Kidney glomerular epithelial cell (primary cell): ENCODE measurements at places on chromosomes 12 and 14.

DNA sequence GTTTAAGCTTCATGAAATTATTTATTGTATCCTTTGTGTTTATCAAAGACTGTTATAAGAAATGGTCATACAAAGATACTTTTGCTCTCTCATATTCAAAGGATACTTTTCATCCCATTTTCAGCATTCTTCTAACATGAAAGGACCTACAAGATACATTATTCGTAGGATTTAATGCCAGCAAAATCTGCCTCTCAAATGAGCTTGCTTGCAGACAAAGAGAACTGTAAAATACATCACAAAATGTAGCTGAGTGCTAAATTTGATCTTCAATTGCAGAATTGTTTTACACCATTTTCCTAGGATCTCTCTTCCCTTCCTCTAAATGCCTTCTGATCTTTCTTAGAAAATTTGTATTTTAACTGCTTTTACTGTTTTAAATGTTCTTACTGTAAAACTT is 333.0 kb upstream of the NAV3 start:
- no peak for DNase-seq

DNA sequence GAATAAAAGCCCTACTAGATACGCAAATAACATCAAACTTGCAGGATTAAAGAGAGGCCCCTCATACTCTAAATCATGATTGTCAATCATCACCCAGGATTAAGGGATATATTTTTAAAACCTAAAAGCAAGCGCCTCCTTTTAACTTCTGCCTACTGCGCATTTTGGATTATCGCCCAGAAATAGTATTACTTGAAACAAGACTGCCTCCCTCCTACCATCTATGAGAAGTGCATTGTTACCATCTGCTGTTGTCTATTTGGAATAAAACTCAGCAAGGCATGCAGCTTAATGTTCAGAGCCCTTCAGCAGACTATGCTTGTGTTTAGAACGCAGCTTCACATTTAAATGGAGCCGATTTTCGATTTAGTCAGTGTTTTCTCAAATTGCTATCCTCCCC is 79.6 kb downstream of the EXOC5 start:
- DNase-seq: no peak

DNA sequence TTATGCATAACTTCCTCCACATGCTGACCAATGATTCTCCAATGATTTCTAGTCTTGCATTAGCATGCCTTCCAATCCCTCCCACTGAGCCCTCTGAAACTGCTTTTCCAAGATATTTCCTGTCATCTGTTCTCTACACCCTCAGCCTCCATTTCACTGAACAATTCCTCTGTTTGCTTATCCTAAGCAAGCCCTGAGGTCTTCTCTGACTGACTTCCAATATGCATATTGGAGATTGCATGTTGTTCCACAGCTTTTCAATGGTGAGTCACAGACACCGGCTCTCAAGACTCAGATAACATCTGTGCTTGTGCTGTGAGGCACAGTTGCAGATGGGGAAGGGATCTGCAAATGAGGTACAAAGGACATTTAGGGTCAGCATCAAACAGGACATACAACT is 141.0 kb downstream of the SLC16A7 start:
- DNase-seq: no peak

- DNase-seq: no peak
Measured at GRCh38 chr14:87656315-87656714, 336.7 kb downstream of the GALC start.

GRCh38 chr12:102167821-102168604 is 29.6 kb downstream of the PMCH start:
- no peak for DNase-seq

DNA sequence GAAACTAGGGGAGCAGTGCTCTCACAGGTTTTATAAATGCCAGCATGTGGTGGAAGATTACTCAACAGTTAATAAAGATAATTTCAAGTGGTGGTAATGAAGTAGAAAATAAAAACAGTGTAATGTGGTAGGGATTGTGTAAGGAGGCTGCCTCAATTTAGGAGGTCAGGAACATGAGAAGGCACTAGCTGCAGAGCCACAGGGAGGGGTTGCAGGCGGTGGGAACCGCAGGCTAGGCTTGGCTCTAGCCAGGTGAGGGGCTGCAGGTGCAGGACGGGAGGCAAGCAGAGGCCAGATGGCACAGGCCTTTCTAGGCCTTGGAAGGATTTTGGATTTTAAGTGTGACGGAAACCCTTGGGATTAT is 768 bp downstream of the METTL25 start:
- no peak for DNase-seq

- DNase-seq: no peak
Measured at GRCh38 chr12:106118-106591, 39.6 kb downstream of the IQSEC3 start.

GRCh38 chr12:25616286-25616685 is 63.2 kb upstream of the LMNTD1 start:
- DNase-seq: no peak

DNA sequence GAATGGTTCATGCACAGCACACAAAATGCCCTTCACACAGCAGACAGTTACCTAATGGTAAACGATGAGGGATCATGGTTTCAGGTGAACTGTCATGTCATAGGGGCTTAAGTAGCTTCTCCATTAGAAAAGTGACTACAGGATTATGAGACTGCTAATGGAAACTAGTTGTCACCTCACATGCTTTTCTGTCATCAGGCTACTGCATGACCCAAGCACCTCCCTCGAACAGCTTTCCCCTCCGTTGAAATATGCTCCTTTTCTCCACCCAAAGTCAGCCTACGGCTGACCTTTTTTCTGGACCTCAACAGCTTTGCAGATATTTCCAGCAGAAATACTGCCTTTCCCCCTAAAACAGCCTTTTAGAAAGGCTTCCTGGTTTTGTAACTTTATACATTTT is 467.3 kb downstream of the EGLN3 start:
- no peak for DNase-seq

DNA sequence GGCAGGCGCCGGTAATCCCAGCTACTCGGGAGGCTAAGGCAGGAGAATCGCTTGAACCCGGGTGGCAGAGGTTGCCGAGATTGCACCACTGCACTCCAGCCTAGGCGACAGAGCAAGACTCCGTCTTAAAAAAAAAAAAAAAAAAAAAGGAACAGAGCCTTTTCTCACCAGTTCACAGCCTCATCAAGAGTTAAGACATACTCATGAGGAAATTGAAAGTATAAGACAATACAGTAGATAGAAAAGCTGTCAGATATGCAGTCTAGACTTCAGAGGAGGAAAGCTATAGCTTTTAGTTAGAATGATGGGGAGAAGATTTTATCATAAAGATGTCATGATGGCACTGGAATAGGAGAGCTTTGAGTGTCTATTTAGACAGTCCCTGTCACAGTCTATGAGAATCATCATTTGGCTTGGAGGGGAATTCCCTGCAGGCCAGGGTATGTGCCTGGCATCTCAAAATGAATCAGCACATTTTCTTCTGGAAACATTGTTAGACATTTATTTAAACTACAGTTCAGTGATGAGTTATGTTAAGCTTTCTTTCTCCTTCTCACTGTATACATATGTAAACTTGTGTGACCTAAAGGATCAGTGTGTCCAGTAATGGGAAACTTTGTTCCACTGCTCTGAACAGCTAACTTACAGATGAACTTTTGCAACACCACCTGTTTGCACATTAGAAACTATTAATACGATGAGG is 2.9 kb upstream of the RAB35 start:
- DNase-seq: peak; percentile 39

GRCh38 chr14:105169776-105170655 is 1.4 kb upstream of the JAG2 start:
- DNase-seq: no peak

DNA sequence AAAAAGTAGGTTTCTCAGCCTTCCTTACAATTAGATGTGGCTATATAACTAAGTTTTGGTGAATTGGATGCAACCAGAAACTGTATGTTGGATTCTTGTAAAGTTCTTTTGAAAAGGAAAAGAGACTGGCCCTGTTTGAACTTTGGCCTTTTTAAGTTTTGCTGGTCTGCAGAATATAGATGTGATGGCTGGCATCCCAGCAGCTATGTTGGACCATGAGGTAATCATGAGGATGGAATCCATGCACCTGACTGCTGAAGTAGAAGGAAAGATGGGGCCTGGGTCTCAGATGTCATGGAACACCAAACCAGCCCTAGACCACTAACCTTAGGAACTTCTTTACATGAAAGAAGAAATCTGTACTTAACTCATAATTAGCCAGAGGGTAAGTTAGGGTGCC is 482.5 kb downstream of the GLT1D1 start:
- no peak for DNase-seq

DNA sequence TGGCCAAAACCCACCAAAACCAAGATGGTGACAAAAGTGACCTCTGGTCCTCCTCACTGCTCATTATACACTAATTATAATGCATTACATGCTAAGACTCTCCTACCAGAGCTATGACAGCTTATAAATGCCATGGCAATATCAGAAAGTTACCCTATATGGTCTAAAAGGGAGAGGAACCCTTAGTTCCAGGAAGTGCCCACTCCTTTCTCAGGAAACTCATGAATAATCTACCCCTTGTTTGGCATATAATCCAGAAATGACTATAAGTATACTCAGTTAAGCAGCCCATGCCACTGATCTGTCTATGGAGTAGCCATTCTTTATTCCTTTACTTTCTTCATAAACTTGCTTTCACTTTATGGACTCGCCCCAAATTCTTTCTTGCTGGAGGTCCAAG is 43.0 kb upstream of the FUT8 start:
- DNase-seq: no peak
